ENCODE measurements at places on chromosomes 2 and 18. TPM values are rescaled to one million over a fixed set of nuclear protein-coding genes. Genes with fewer than 3 reads are reported as not detected.

The PLEK gene
- not detected for total RNA-seq

The CSRNP3 gene
- not detected for total RNA-seq

The MFSD2B gene
- 0.14 TPM for total RNA-seq

The ABCG5 gene
- total RNA-seq: not detected

The IL1B gene
- 0.24 TPM for total RNA-seq

The EPHA4 gene
- 0.72 TPM for total RNA-seq

The SERPINB3 gene
- total RNA-seq: 0.12 TPM

The FAM110C gene
- 0.09 TPM for total RNA-seq

The RASGRP3 gene
- 1.1 TPM for total RNA-seq

The RNF144A gene
- total RNA-seq: 6.2 TPM

The GRB14 gene
- total RNA-seq: 6.5 TPM

The SULT1C2 gene
- 0.48 TPM for total RNA-seq
